Non-pigmented ciliary epithelial cell (primary cell): ENCODE measurements at places on chromosomes 13 and 19.

GRCh38 chr13:29935309-29935981 is 85.0 kb upstream of the UBL3 start:
- DNase-seq = no peak

- no peak for DNase-seq
These were observed 138.0 kb downstream of the MIPEP start for GRCh38 chr13:23751195-23751594.

DNA sequence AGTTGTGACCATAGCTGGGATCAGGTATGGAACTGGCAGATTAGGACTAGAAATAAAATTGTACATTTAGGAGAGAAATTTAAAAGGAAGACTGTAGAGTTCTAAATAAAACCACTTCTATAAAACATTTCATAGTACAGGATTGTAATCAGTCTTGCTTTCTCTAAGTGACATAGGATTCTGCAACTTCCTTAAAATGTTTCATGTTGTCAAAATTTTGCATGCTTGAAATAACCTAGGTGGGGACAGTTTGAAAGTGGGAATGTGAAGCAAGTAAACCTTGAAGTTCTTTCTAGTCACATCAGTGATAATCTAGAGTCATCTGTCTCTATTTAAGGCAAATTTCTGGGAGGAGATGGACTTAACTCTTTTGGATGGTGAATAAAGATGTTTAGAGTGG is 6.7 kb downstream of the TM9SF2 start:
- no peak for DNase-seq

DNA sequence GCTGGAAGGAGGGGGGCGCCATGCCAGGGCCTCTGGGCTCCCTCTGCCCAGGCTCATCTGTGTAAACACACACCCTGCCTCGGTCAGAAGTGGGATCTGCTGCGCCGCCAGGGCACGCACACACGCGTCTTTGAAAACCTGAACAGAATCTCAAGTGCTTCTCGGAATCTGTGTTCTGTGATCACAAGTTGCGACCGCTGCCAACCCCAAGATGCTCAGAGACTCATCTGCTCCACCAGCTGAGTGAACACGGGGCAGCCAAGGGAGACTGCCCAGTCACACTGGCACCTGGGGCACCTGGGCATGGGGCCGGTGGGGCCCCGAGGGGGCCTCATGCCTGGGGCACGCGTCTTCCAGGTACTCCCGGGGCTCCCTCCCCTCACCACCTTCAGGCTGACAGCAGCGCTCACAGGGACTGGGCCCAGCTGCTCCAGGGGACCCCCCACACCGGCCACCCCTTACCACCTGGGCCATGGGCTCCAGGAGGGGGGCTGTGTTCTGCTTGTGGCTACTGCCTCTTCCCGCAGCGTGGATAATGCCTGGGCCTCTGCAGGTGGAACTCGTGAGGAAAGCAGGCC is 59.0 kb downstream of the KLF2 start:
- DNase-seq = no peak

DNA sequence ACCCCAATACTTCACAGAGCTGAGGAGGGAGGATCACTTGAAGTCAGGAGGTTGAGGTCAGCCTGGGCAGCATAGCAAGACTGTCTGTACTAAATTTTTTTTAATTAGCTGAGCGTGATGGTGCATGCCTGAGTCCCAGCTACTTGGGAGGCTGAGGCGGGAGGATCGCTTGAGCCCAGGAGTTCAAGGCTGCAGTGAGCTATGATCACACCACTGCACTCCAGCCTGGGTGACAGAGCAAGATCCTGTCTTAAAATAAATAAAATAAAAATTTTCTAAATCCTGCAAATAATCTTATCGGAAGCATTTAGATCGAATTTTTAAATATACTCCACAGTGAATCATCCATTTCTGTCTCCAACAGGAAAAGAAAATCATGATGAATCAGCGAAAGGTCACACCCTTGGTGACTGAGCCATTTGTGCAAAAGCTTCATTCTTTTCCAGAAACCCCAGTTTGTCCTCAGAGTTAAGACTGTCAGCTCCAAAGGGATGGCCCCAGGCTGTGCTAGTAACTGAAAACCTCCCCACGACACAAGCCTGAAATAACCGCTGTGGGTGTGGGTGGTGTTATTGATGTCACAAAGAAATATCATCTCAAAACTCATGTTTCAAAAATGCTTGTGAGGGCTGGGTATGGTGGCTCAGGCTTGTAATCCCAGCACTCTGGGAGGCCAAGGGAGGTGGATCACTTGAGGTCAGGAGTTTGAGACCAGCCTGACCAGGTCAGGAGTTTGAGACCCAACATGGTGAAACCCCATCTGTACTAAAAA is 167.6 kb downstream of the PTPRS start:
- peak; percentile 97 for DNase-seq

- DNase-seq = no peak
These were observed 13.3 kb downstream of the TNFRSF19 start for GRCh38 chr13:23583491-23583890.

- peak; percentile 4 for DNase-seq
These were observed 820.6 kb downstream of the PCDH17 start for GRCh38 chr13:58452123-58452623.

GRCh38 chr13:99008577-99008976 is 30.7 kb upstream of the DOCK9 start:
- DNase-seq = no peak

- no peak for DNase-seq
These were observed 46.4 kb downstream of the THSD1 start for GRCh38 chr13:52359534-52359933.

- no peak for DNase-seq
These were observed 10.7 kb downstream of the SIGLEC6 start for GRCh38 chr19:51520728-51521127.

DNA sequence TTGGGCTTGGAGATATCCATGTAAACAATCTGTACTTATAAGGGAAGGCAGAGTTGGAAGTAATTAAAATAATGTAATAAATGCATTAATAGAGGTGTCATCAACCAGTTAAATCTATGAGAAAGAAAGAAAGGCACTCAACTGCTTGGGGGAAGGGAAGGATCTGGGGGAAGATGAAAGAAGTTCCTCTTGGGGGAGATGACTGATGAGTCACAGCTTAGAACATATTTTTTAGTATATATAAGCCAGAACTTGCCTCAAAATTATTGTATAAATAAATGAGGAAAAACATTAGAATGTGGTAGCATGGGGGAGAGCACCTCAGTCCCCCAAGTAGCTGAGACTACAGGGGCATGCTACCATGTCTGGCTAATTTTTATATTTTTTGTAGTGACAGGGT is 205.8 kb downstream of the GGACT start:
- DNase-seq = no peak

DNA sequence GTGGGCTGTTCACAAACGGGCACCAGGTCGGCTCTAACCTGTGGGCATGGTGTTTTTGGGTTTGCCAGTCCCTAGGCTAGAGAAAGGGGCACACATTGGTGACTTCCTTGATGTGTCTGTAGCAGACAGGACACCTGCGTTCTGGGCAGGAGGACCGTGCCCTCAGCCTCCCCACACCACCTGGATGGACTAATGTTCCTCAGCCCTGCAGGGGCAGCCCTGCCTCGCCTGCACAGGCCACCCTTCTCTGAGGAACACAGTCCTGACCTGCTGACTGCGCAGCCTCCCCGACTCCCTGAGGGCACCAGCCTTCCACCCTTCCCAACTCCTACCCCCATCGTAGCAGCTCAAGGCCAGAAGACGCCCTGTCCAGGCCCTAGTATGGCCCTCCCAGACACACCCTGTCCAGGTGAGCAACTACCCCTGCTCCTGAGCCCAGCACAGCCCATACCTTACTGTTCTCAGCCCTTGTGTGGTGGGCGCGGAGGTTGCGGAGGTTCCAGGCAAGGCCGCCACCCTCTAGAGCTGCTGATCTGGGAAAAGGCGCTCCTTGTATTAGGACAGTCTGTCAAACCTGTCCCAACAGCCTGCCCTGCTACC is 55.7 kb downstream of the GGACT start:
- no peak for DNase-seq

GRCh38 chr19:41821003-41821735 is 23.3 kb downstream of the LYPD4 start:
- DNase-seq = peak; percentile 1

GRCh38 chr13:30581582-30581981 is 36.1 kb upstream of the USPL1 start:
- DNase-seq = no peak

GRCh38 chr19:45258862-45259261 is 7.8 kb downstream of the MARK4 start:
- DNase-seq = no peak

DNA sequence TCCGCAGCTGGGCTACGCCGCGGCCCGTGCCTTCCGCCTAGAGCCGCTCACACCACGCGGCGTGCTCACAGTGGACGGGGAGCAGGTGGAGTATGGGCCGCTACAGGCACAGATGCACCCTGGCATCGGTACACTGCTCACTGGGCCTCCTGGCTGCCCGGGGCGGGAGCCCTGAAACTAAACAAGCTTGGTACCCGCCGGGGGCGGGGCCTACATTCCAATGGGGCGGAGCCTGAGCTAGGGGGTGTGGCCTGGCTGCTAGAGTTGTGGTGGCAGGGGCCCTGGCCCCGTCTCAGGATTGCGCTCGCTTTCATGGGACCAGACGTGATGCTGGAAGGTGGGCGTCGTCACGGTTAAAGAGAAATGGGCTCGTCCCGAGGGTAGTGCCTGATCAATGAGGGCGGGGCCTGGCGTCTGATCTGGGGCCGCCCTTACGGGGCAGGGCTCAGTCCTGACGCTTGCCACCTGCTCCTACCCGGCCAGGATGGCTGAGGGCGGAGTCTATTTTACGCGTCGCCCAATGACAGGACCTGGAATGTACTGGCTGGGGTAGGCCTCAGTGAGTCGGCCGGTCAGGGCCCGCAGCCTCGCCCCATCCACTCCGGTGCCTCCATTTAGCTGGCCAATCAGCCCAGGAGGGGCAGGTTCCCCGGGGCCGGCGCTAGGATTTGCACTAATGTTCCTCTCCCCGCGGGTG is 7.4 kb downstream of the DBP start:
- DNase-seq = no peak

DNA sequence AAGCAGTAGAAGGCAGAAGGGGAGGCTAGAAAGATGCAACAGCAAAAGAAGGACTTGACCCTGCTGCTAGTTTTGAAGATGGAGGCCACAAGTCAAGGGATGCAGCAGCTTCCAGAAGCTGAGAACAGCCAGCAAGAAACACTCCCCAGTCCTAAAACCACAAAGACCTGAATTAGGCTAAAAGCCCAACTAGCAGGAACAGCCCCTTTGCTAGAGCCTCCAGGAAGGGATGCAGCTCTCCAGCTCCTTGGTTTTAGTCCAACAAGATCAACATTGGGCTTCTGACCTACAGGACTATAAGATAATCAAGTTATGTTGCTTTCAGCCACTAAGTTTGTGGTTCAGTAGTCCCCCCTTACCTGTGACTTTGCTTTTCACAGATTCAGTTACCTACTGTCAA is 10.5 kb upstream of the LATS2 start:
- DNase-seq = no peak

- no peak for DNase-seq
These were observed 31.6 kb downstream of the CCNE1 start for GRCh38 chr19:29843180-29844051.

DNA sequence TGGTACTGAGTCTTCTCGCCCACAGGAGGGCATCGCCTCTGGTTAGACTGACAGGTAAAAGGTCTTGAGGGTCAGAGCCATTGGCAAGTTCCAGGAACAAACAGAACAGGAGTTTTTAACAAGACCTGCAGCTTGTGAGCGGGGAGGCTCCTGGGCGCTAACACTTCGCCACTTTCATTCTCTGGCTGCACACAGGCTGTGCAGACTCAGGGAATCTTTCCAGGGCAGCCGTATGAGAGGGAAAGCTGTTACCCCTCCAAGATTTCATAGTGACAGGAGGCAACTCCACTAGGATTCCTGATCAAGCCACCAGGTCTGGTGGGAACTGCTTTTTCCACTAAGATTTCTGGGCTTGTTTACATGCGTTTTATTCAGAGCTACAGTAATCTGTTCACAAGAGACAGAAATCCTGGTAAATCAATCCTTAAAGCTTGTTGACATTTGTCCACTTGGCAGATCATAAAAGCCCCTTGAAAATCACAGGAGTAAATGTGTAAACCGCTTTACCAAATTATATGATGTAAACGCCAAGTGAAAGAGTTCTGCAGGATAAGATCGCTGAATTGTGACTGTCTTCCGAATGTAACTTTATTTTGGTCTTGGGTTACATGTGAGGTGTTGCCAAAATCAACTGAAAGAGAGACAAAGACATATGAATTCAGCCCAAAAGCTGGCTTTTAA is 190.6 kb downstream of the MZT1 start:
- no peak for DNase-seq

GRCh38 chr19:47471733-47472457 is at the start of gene SLC8A2:
TSS of gene SLC8A2 (minus strand) at chr19:47471893. CDS start at chr19:47466403, 5,490 bp downstream.
- DNase-seq = peak; percentile 26

DNA sequence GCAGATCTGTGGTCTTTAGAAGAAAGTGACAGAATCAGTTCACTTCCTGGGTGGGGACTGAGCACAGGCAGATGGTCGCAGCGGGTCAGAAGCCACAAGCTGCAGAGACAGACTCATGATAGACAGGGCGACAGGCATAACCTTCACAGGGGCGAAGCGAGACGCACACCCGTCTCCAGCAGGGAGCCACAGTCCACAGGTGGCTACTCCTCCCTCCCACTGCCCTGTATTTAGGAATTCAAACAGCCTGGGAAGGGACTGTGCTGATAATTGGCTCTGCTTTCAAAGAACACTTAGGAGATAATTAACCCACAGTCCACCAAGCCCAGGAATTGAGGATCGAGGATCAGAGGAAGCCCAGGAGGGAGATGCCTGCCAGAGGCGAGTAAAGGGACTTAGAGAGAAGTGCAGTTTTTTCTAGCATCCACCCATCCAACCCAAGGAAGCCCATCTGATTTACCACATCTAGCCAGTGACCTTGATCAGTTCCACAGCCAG is 23.2 kb downstream of the RFX2 start:
- no peak for DNase-seq

- DNase-seq = no peak
These were observed 5.0 kb downstream of the LRRC25 start for GRCh38 chr19:18392417-18392816.

GRCh38 chr19:49591731-49592485 is 926 bp downstream of the PRR12 start:
- DNase-seq = no peak

DNA sequence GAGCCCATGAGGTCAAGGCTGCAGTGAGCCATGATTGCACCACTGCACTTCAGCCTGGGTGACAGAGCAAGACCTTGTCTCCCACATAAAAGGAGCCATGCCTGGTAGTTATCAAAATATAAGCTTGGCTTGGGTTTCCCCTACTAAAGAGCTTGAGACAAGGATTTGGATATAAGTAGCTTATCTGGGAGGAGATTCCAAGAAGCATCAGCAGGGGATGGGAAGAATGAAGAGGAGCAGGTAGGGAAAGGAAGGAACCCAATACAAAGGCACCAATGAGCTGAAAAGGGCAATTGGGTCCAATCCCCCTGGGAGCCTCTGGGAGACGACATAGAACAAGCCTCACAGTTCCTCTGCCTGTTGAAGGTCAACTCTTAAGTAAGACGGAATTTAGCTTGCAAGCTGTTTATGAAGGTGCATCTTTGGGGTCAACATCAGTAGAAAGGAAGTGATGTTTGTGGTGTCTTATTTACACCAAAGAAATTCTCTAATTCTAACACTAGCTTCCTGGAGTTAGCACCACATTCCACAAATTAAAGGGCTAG is 7.4 kb upstream of the CLEC4G start:
- DNase-seq = no peak
